A549 treated with Hydrocortisone at 1 μM for 4 hours (cell line): ENCODE measurements at places on chromosomes 13 and 19. TPM values are rescaled to one million over a fixed set of nuclear protein-coding genes. Genes with fewer than 3 reads are reported as not detected.

ZNF112 gene
- total RNA-seq: 1.6 to 2.6 TPM (median 2.1 TPM) in 5 replicates

COG6 gene
- total RNA-seq: 3.8 to 7.2 TPM (median 5.3 TPM) in 5 replicates

ADGRE3 gene
- total RNA-seq: not detected in 5 replicates

PNKP gene
- 43.3 to 55.7 TPM (median 46.1 TPM) in 5 replicates for total RNA-seq

YJEFN3 gene
- 2.4 to 4.2 TPM (median 3.0 TPM) in 5 replicates for total RNA-seq

GEMIN7 gene
- 90.8 to 101 TPM (median 95.9 TPM) in 5 replicates for total RNA-seq

TRAPPC2B gene
- total RNA-seq: 11.8 to 16.4 TPM (median 15.0 TPM) in 5 replicates

LRRC63 gene
- total RNA-seq: 0.08 TPM in 1 of 5 replicates, not detected in the others
